SK-N-SH (cell line): ENCODE measurements at places on chromosomes 11 and 22. TPM values are rescaled to one million over a fixed set of nuclear protein-coding genes. Genes with fewer than 3 reads are reported as not detected.

Gene LUZP2
- polyA plus RNA-seq: 0.03 and 0.06 TPM in 2 replicates

Gene SUSD2
- 0.76 and 0.82 TPM in 2 replicates for polyA plus RNA-seq

Gene PLAAT5
- polyA plus RNA-seq: not detected in 2 replicates

Gene BACE1-AS
- 5.7 and 6.3 TPM in 2 replicates for polyA plus RNA-seq

Gene CCDC81
- 0.49 and 0.62 TPM in 2 replicates for polyA plus RNA-seq

Gene BBOX1
- 0.02 TPM in 1 of 2 replicates, not detected in the other for polyA plus RNA-seq

Gene CDPF1
- polyA plus RNA-seq: 25.3 and 29.0 TPM in 2 replicates

Gene MYRF
- 1.8 and 2.8 TPM in 2 replicates for polyA plus RNA-seq

Gene SVIP
- polyA plus RNA-seq: 6.0 and 6.2 TPM in 2 replicates

Gene MUC15
- not detected in 2 replicates for polyA plus RNA-seq

Gene C11orf86
- polyA plus RNA-seq: 0.06 and 0.08 TPM in 2 replicates

Gene LYVE1
- polyA plus RNA-seq: not detected in 2 replicates

Gene KDELR3
- polyA plus RNA-seq: 16.5 and 17.1 TPM in 2 replicates

Gene PYGM
- 0.08 TPM in 2 replicates for polyA plus RNA-seq

Gene TUBA8
- polyA plus RNA-seq: 1.7 and 2.1 TPM in 2 replicates

Gene VWCE
- polyA plus RNA-seq: 3.4 and 5.0 TPM in 2 replicates

Gene ELFN2
- 2.4 and 2.8 TPM in 2 replicates for polyA plus RNA-seq

Gene SORL1
- 6.1 and 7.1 TPM in 2 replicates for polyA plus RNA-seq

Gene ABCC8
- polyA plus RNA-seq: 0.71 and 1.1 TPM in 2 replicates

Gene KRTAP5-10
- not detected in 2 replicates for polyA plus RNA-seq

Gene UCP3
- polyA plus RNA-seq: 1.2 and 1.4 TPM in 2 replicates

Gene PIK3IP1
- 8.6 and 11.3 TPM in 2 replicates for polyA plus RNA-seq

Gene DEUP1
- not detected in 2 replicates for polyA plus RNA-seq

Gene CSF2RB
- not detected in 2 replicates for polyA plus RNA-seq

Gene ANO9
- polyA plus RNA-seq: 0.06 and 0.12 TPM in 2 replicates

Gene OR8J3
- not detected in 2 replicates for polyA plus RNA-seq

Gene TCN1
- polyA plus RNA-seq: 0.03 TPM in 1 of 2 replicates, not detected in the other

Gene OR51B6
- polyA plus RNA-seq: not detected in 2 replicates

Gene ELMOD1
- not detected in 2 replicates for polyA plus RNA-seq

Gene TRPC6
- not detected in 2 replicates for polyA plus RNA-seq

Gene TRIM49
- not detected in 2 replicates for polyA plus RNA-seq

Gene BIRC3
- polyA plus RNA-seq: 0.46 and 0.62 TPM in 2 replicates

Gene PKNOX2
- 0.02 TPM in 1 of 2 replicates, not detected in the other for polyA plus RNA-seq

Gene C11orf87
- polyA plus RNA-seq: 0.36 and 0.49 TPM in 2 replicates

Gene C22orf42
- not detected in 2 replicates for polyA plus RNA-seq
